ENCODE measurements at places on chromosomes 1 and 21.

- DNase-seq: no peak
These were observed 21.3 kb downstream of the RGS4 start for GRCh38 chr1:163090321-163090945.

- peak; percentile 11 for DNase-seq
These were observed 57.4 kb downstream of the ARID4B start for GRCh38 chr1:235270625-235271024.

DNA sequence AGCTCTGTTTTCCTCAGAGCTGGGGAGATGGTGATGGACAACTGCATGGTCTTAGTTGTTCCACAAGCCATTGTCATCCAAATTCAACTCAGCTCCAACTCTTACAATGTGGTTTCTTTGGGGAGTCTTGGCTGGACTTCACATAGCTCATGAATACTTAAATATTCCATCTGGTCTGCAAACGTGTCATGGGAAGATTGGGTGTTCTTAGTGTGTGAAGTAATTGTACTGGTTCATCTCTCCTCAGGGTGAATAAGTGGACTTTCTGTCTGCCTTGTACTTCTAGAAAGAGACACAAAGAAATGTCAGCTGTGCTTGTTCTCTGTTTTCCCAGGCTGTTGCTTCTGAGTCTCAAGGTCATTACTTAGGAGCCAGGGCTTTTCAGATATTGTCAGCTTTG lies 106.6 kb downstream of the VPS13D start:
- DNase-seq: no peak

GRCh38 chr1:100523038-100523652 lies 14.8 kb upstream of the GPR88 start:
- DNase-seq: no peak

- DNase-seq: no peak
These were observed 13.5 kb downstream of the ADAMTSL4 start for GRCh38 chr1:150562446-150563339.

DNA sequence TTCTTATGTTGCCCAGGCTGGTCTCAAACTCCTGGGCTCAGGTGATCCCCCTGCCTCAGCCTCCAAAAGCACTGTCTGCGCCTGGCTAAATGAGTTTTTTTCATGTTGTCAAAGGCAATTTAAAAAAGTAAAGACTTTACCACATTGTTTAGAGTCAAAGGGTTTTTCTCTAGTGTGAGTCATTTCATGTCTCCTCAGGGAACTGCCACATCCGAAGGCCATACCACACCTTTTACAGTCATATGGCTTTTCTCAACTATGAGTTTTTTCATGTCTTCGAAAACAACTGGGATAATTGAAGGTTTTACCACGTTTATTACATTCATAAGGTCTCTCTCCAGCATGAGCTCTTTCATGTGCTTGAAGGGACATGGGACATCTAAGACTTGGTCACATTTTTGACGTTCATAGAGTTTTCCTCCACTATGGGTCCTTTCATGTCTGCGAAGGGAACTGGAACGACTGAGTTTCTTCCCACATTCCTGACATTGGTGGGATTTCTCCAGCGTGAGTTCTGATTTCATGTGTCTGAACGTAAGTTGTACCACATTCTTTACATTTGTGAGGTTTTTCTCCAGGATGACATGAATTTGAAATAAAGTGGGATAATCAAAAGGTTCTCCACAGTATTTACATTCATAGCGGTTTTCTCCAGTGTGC lies 65.6 kb downstream of the UCHL5 start:
- DNase-seq: no peak

GRCh38 chr1:233094691-233095090 lies 144.3 kb downstream of the NTPCR start:
- DNase-seq: no peak

GRCh38 chr1:25803368-25803767 lies 3.4 kb downstream of the SELENON start:
- no peak for DNase-seq

- DNase-seq: no peak
These were observed 29.7 kb downstream of the HEYL start for GRCh38 chr1:39609618-39610331.

DNA sequence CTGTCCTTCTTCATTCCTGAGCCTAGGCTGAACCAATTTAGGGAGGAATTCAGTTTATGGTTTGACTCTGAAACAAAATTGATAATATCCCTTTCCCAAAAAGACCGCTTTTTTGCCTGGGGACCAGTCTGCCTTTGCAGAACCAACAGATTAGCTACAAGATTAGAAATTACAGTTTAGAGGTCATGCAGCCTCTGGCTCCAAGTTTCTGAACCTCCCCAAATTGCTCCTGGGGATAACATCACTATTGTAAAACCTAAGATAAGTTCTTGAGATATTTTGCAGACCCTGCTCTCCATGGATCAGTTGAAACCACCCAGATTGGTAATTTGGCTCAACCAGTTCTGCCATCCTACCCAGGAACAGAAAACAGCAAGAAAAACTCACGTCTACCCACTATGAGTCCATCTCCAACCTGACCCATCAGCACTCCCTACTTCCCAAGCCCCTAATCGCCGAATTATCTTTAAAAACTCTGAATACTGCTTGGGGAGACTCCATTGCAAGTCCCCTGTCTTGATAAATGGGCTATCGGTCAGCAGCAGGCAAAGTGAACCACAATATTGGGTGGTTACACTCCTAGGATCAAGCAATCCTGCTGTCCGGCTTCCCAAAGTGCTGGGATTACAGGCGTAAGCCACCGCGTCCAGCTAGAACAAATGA lies 605 bp upstream of the RABGGTB start:
- no peak for DNase-seq

- no peak for DNase-seq
These were observed 29.0 kb downstream of the C1orf52 start for GRCh38 chr1:85230305-85230977.

DNA sequence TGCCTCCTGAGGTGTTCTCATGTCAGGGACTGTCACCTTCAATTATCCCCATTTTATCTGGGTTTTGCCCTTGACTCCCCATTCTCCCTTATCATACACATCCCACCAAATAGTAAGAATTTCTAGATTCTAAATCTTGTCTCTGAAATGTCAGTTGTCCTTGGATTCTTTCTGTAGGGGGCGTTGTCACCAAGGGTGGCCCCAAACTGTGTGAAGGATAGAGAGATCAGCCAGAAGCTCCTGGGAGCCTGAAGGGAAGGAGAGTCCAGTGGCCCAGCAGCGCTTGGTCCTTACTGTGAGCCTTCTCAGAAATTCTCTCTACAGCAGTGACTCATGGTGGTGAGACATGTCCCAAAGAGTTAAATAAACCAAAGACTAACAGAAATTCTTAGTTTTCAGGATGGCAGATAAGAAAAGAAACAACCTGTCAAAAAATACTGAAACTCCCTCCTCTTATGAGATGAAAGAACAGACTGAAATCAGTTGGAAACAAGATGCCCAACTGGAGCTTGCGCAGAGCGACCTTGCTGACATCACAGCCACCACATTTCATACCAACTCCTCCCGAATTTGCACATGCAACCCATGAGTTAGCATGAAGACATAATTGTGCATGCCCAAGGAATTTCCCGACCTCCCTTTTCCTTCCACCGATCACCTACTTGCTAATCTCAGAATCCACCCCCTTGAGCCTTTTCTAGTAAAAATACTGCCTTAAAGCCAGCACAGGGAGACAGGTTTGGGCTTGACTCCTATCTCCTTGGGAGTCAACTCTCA lies 109.8 kb downstream of the ELAVL4 start:
- DNase-seq: no peak

GRCh38 chr1:203001986-203002385 lies 5.2 kb upstream of the TMEM183A start:
- no peak for DNase-seq

- DNase-seq: peak; percentile 46
These were observed 14.9 kb upstream of the MACF1 start for GRCh38 chr1:39189592-39190041.

DNA sequence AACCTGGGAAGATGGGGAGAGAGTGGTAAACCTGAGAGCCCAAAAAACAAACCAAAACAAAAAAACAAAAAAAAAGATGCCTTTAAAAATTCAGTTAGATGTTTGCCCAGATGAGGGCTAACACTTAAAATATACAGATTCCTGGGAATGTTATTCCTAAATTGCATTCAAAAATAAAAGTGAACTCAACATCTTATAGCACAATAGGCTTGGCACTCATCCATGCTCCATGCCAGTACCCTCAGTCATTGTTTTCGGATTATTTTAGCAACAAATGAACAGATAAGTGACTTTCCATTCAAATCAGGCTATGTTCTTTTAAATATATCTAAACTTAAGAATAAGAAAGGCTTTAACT lies 3.7 kb downstream of the ATP1A1 start:
- no peak for DNase-seq

GRCh38 chr1:159663552-159663951 lies 50.8 kb downstream of the CRP start:
- no peak for DNase-seq

GRCh38 chr1:205590457-205590768 lies 41.4 kb downstream of the ELK4 start:
- no peak for DNase-seq

GRCh38 chr21:29379517-29380054 lies 80.9 kb downstream of the BACH1 start:
- no peak for DNase-seq

GRCh38 chr1:236575523-236575922 lies 28.8 kb downstream of the HEATR1 start:
- no peak for DNase-seq

DNA sequence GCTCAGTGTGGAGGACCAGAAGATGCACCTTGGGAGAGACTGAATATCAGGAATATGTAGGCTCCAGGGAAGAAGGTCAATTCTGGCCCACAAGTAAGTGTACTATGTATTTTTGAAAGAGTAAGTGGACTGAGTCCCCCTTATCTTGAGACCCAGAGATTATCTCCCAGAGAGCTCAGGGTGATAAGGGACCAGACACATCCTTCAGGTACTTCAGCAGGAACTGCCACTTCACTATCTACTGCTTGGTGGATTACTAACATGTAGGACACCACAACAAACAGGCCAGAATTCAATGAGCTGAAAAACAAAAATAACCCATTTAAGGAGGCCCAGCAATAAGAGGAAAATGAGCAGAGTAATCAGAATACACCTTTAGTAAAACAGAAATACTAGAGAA lies 119.2 kb downstream of the ZNF644 start:
- DNase-seq: no peak

GRCh38 chr1:211920141-211920572 lies 89.6 kb upstream of the LPGAT1 start:
- peak; percentile 69 for DNase-seq

DNA sequence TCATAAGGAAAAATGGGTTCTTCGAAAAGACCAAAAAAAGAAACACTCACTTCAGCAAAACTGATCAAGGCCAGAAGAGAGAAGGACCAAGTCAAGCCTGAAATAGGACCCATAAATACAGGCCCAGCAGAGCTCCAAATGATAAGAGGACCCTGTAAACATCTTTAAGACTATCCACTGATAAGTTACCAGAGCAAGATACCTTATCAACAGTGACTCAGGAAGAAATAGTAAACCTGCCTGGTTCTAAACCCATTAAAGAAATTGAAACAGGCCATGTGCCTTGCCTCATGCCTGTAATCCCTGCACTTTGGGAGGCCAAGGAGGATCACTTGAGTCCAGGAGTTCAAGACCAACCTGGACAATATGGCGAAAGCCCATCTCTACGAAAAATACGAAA lies 81.8 kb upstream of the ERRFI1 start:
- no peak for DNase-seq

GRCh38 chr1:5743435-5744095 lies 248.7 kb downstream of the NPHP4 start:
- no peak for DNase-seq

DNA sequence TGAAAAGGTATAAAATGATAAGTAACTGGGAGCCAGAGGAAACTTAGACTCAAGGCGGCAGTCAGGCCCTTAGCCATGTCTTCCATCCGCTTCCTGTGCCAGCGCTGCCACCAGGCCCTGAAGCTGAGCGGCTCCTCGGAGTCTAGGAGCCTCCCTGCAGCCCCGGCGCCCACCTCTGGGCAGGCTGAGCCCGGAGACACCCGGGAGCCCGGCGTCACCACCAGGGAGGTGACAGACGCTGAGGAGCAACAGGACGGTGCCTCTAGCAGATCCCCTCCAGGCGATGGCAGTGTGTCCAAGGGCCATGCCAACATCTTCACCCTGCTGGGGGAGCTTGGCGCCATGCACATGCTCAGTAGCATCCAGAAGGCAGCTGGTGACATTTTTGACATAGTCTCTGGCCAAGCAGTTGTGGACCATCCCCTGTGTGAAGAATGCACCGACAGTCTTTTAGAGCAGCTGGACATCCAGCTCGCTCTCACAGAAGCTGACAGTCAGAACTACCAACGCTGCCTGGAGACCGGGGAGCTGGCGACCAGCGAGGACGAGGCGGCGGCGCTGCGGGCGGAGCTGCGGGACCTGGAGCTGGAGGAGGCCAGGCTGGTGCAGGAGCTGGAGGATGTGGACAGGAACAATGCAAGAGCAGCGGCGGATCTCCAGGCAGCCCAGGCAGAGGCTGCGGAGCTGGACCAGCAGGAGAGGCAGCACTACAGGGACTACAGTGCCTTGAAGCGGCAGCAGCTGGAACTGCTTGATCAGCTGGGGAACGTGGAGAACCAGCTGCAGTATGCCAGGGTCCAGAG lies at the start of gene BECN2:
Gene BECN2, plus strand, starts transcription at position 76 of the 803 bp plus-strand sequence. Its CDS starts 0 bp downstream, at position 76.
- no peak for DNase-seq

DNA sequence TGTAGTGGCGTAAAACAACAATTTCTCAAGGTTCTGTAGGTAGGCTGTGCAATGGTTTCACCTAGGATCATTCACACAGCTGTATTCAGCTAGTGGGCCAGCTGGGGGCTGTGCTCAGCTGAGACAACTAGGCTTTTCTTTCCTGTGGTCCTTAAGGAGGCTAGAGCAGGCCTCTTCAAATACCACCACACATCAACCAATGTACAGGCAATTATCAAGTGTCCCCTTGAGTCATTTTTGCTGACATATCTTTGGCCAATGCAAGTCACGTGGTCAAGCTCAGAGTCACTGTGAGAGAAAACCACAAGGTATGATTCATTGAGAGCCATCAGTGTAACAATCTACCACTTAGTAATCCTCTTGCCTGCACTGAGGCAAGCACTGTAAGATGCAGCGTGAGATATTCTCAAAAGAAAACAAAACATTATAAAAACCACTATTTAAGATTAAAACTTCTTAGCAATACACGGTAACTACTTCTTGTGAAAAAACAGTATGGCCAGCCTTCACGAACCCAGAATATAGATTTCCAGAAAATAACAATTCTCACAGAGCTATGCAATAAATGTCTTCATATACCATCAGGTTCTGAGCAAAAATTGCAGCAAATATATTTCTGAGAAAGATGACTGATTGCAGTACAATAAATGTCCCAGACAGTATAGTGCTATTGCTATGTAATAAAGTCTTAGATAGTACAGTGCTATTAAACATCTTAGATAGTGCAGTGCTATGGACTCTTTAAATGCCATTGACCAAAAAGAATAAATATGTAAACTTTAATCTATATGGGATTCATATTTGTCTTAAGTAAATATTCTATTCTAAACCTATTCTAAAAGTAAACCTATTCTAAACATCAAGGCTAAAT lies 55.3 kb downstream of the NME7 start:
- DNase-seq: peak; percentile 64

- no peak for DNase-seq
These were observed 100.2 kb downstream of the HMCN1 start for GRCh38 chr1:185834371-185834905.

GRCh38 chr1:208216062-208216461 lies 28.1 kb downstream of the PLXNA2 start:
- DNase-seq: peak; percentile 75

Data from hepatic stellate cell (primary cell).